NCI-H774 (cell line): ENCODE measurements at places on chromosomes 1 and 21.

GRCh38 chr1:172537366-172537765 lies 4.4 kb downstream of the SUCO start:
- no peak for DNase-seq

DNA sequence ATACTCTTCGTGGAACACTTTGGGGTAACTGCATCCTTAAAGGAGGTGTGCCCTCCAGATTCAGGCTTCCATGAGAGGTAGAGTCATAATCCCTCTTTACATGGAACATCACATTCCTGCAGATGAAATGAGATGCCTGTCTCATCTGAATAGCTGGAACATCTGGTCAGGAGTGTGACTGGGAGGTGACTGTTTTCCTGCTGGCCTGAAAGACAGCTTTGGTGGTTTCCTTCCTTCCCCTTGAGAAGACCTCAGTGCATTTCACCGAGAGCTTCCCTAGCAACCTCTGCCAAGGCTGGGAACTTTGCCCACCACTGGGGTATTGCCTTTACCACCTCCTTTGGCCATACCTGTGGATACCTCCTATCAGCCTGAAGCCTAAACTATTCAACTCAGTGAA lies 46.7 kb upstream of the GUCA2A start:
- no peak for DNase-seq

DNA sequence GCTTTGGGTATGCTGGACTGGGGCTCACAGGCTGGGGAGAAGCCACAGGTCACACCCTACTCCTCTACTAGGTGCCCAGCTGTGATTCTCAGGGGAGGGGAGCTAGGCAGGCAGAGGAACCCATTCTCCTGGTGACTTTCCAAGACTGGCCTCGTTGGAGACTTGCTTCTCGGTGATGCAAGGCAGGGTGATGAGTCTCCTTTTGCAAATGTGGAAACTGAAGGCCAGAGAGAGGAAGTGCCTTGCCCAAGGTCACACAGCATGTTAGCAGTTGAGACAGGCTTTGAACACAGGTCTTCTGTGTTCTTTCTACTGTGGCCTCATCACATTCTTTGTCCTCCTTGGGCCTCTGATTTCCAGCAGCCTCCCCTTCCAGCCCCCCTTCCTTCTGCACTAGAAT lies 20.5 kb upstream of the C1QA start:
- DNase-seq, result no peak

DNA sequence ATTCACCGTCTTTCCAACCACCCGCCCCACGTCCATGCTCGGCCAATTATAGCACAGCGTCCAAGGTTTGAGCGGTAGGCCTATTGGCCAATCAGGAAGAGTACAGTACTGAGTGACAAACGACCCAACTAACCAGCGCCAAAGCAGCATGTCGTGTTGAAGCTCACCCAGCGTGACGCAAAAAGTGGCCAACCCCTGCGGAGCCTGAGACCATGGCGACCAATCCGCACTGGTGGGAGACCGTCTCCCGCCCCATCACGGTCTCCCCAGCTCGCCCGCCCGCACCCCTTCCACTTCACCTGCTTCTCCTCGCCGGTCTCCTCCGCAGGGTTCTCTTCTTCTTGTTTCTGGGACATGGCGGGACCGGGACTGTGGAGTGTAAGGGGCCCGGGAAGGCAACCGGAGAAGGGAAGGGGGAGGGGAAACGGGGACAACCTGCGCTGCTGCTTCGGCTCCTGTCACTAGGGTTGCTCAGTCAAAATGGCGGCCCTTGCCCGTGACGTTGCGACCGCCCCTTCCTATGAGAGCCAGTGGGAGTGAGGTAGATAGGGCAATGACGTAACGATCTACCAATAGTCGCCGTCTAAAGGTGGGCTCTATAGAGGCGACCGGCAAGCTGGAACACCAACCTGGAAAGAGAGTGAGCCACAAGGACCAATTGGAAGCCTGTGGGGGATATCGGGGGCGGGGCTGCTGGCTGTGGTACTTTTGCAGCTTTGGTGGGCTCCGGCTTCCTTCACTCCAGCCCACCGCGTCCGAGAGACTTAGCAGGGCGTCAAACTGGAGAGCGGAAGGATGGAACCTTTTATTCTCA lies at the start of gene ENSA:
ENSA (minus strand) TSS at position 498 of the 814 bp plus-strand sequence; CDS start at position 356, 142 bp downstream.
- peak; percentile 99 for DNase-seq

- no peak for DNase-seq
Measured at GRCh38 chr1:8116894-8117264, 90.8 kb upstream of the ERRFI1 start.

GRCh38 chr1:22971611-22972405 lies 858 bp downstream of the LACTBL1 start:
- DNase-seq, result no peak

GRCh38 chr1:8856689-8857412 lies 21.6 kb downstream of the ENO1 start:
- no peak for DNase-seq

DNA sequence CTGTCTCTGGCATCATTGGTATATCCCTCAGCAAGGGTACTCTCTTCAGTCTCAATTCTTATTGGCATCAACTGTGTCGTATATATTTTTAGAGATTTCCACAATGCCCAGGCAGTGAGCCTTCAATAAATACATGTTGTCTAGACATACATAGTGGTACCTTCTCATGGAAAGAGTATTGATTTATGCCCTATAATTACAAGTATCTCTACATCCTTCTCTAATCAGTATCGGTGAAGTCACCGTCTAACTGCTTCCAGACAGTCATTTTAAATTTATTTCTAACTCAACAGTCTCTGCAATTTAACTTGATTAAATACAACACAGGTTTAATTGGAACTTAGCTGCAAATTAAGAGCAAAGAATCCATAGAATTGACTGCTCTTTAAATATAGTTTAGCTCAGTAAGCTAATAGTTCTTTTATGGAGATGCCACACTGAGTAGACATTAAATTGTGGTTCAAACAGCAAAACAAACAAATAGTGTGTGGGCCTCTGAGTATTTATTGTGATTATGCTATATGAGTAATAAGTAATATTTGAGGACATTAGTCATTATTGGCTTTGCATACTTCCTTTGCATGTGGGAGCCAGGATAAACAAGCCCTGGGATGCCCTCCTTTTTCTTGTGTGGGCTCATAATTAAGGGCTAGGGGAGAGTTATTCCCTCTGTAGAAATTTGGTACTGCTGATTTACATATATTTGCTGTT lies 126.9 kb upstream of the DUSP10 start:
- peak; percentile 44 for DNase-seq

- DNase-seq, result no peak
Measured at GRCh38 chr1:22920734-22921451, 51.8 kb downstream of the LACTBL1 start.

DNA sequence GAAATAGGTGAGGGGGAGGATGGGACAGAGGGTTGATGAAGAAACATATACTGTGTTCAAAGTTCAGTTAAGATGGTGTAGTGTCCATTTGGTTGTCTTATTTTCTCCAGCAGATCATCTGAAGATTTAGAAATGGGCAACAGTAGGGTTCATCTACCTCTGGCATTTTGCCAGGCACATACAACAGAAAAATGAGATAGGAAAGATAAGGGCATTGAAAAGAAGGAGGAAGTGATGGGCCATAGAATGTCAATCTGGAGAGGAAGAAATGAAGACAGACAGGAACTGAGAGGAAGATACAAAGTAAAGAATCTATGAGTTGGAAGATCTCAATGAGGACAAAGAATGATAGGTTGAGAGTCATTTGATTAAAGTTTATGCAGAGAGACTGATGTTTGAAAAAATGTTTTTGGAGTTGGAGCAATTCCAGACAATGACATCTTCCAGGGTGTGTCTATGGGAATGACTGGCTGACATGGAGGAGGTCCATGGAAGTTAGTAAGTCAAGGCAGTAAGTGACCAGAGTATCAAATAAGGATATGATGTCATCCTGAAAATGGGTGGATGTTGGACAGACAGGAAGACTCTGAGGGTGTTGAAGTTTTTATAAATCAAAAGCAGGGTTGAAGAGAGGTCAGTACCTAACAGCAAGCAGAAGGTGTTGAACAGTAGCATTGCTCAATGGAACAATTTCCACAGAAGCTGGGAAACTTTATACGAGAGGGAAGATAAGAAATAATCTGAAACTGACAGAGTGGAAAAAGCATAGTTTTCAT lies 18.7 kb upstream of the CD55 start:
- no peak for DNase-seq

GRCh38 chr1:156359973-156360372 lies 9.0 kb upstream of the RHBG start:
- no peak for DNase-seq

- no peak for DNase-seq
Measured at GRCh38 chr1:10253755-10254154, 43.4 kb downstream of the KIF1B start.

GRCh38 chr1:35188578-35189392 lies 4.2 kb downstream of the SFPQ start:
- DNase-seq, result no peak

GRCh38 chr1:70146488-70146887 lies 58.9 kb downstream of the LRRC40 start:
- no peak for DNase-seq

DNA sequence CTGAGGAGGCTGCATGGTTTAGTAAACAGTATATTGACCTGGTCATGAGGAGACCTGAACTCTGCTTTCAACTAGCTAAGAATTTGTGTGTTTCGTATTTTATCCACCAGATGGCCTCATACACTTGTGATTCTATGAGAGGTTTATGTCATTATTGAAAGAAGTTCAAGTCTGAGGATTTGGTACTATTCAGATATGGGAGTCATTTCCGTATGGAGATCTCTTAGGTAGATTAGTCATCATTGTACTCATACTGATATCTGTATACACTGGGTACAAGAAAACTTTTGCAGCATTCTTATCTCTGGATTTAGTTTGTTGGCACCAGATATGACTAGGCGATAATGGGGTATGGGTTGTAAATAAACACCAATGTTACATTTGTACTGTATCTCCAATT lies 26.6 kb downstream of the ATF6 start:
- DNase-seq, result peak; percentile 50

GRCh38 chr1:203138066-203138465 lies 10.5 kb downstream of the ADORA1 start:
- no peak for DNase-seq

DNA sequence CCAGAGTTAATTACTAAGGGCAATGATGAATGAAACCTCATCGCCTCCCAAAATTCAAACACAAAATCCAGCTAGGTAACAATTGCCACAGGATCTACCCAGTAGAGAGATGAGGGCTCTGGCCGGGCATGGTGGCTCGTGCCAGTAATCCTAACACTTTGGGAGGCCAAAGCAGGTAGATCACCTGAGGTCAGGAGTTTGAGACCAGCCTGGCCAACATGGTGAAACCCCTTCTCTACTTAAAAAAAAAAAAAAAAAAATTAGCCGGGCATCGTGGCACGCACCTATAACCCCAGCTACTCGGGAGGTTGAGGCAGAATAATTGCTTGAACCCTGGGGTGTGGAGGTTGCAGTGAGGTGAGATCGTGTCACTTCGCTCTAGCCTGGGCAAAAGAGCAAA lies 15.8 kb downstream of the CD2 start:
- no peak for DNase-seq

- DNase-seq, result no peak
Measured at GRCh38 chr1:57916041-57916440, 492.2 kb upstream of the DAB1 start.

GRCh38 chr21:38804030-38804788 lies 1.5 kb upstream of the ETS2 start:
- DNase-seq, result no peak

- DNase-seq, result peak; percentile 55
Measured at GRCh38 chr1:202343652-202344349, 2.1 kb upstream of the UBE2T start.

DNA sequence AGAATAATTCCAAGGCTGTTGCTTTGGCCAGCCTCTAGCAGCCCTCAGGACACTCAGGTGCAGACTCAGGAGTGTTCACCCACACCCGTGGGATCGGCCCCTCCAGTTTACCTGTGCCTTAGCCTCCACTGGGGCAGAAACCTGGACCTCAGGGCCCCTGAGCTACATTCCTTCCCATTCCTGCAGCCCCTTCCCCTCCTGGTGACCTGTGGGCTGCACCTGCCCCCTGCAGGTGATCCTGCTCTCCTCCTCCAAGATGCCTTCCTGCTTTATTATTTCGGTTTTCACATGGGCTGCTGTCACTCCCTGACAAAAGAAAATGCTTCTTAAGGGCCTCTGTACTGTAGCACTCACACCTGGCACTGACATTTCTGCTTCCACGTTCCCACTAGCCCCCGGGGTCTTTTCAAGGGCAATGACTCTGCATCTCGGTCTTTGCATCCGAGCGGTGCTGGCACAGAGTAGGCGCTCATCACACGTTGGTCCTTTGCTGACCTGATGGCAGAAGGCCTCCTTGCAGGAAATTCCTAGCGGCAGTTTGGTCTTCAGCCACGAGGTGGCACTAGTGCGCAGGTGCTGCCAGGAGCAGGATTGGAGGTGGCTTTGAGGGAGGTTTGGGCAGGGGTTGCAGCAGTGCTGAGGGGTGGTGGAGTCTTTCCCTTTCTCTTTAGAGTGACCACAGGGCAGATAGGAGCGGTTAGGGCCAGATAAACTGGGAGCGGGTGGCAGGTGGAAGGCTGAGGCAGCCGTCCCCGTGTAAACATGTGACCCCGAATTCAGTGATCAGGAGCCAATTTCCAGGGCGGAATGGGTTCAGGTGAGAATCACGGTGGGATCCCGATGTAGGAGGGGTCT lies 25.3 kb upstream of the ETV3 start:
- DNase-seq, result peak; percentile 58

- no peak for DNase-seq
Measured at GRCh38 chr1:152501704-152502103, 8.9 kb upstream of the LCE5A start.

- DNase-seq, result no peak
Measured at GRCh38 chr1:90149101-90149500, 154.2 kb downstream of the ZNF326 start.

DNA sequence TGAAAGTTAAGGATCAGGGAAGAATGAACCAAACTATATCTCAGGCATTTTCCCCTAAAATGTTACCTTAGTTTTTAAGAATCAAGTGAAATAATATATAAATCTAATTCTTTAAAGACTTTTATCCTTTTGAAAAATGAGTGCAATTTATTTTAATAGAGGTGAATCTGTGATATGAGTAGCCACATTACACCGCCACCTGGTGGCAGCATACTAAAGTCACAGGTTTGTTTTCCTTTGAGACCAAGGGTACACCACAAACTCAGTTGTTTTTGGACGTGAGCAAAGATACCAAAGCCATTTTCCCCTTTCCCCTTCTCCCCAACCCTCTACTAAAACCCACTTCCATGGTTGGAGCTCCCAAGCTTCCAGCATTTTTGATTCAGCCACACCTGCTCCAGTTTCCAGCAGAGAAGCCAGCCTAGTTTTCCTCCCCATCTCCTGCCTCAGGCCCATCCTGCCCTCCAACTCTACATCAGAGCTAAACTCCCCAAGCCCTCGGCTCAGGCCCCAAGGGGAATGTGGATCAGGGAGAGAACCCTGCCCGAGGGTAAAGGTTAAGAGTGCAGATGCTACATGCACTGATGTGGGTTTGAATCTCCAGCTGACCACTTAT lies 22.9 kb upstream of the LDLRAP1 start:
- peak; percentile 3 for DNase-seq

GRCh38 chr1:239735111-239735510 lies 348.7 kb downstream of the CHRM3 start:
- DNase-seq, result no peak

DNA sequence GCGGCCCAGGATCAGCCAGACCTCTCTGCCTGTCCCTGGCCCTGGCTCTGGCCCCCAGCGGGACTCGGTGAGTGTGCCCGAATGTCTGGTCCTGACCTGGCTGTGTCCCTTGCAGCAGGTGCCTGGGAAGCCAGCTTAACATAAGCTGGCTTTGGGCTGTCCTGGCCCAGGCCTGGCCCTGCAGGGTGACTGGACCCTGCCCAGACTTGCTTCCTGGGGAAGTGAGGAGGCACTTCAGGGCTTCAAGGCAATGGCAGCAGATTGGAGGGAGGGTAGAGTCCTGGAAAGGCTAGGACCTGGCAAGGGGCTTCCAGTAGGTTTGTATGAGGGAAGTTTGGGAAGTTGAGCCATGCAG lies 16.4 kb downstream of the RPS6KA1 start:
- DNase-seq, result no peak
